ENCODE measurements at places on chromosomes 1 and 21.

GRCh38 chr1:6262555-6263420 lies 1.9 kb upstream of the GPR153 start:
- no peak for DNase-seq

DNA sequence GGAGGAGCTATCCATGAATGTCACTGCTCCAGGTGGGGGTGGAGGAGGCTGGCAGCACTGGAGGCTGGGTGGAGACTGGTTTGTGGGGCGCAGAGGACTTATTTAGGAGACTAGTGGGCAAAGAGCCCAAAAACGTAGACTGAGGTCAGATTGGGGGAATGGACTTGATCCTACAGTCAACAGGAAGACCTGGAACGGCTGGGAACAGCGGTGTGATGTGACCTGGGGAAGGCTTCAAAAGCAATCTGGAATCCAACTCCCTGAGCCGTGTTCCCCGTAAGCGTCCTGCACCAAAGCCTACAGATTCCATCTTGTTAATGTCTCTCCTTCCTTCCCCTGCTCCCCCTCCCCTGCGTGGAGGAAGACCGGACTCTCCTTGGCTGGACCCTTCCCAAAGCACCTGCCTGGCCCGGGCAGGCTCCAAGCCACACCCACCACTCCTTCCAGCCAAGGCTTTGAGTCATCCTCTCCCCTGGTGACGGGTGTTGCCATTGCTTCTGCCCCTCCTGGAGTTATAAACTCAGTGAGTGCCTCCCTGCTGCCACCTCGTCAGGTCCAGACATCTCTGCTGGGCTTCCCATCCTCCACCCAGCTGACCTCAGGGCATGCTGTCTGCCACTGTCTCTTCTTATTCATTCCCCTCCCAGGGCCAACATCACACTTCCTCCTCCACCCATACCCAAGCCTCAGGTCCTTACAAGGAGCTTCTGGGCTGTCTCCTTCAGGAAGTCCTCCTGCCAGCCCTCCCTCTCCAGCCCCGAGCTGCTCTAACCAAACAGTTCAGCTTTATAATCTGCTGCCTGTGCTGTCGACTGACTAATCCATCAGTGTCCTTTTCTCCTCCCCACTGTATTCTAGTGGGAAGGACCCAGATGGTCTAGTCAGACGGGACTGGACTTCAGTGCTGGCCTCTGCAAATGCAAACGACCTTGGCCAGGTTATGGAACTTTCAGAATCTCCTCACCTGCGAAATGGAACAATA lies 1.6 kb upstream of the CLSTN1 start:
- DNase-seq = peak; percentile 98

- no peak for DNase-seq
These were observed 75.0 kb upstream of the DUSP10 start for GRCh38 chr1:221816899-221817298.

GRCh38 chr21:39125752-39126485 lies 57.3 kb downstream of the PSMG1 start:
- peak; percentile 76 for DNase-seq

- no peak for DNase-seq
These were observed 17.0 kb upstream of the SUCO start for GRCh38 chr1:172515927-172516326.

- DNase-seq = no peak
These were observed 242.3 kb downstream of the KCNJ6 start for GRCh38 chr21:37673801-37674575.

GRCh38 chr21:37251294-37251634 lies 15.9 kb downstream of the VPS26C start:
- no peak for DNase-seq

GRCh38 chr1:155759966-155760630 lies 71.2 kb downstream of the DAP3 start:
- DNase-seq = no peak

DNA sequence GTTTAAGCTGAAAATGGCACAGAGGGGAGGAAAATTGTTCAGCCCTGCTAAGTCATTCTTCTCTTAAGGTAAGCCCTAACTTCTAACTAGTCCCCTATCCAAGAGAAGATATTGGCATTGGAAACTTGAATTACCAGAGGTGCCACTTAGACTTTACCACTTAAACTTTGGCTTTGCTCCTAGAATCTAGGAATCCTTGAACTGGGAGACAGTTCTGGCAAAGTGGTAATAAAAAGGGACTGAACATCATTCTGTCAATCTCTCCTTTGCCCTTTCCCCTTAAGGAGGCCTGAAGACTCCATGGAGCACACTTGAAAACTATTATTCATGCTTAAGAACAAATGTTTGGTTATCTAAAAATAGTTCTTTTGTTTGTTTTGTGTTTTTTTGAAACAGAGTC lies 8.4 kb downstream of the ATP1A4 start:
- DNase-seq = no peak

GRCh38 chr1:11045428-11046269 lies 1.4 kb downstream of the MASP2 start:
- peak; percentile 71 for DNase-seq

DNA sequence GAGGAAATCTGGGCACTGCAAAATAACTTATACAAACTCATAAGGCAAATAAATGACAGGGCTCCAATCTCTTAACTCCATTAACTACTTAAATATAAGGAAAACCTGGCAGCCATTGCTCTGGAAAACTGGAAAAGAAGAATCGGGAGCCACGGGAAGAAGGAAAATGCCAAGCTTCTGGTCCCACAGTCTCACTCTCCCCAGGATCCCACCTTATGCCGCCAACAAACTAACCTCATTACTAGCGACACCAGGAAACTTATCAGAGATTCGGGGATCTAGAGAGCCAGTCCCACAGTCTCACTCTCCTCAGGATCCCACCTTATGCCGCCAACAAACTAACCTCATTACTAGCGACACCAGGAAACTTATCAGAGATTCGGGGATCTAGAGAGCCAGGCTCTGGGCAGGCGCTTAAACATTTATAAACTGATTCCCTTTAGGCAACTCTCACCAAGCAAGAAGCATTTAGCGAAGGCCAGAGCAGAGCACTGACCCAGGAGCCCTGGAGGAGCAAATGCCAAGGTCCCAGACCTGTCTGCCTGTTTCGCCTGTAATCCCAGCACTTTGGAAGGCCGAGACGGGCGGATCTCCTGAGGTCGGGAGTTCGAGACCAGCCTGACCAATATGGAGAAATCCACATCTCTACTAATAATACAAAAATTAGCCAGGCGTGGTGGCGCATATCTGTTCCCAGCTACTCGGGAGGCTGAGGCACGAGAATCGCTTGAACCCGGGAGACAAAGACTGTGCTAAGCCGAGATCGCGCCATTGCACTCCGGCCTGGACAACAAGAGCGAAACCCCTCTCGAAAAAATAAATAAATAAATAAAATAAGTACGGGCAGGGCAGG lies 720 bp downstream of the PSMB2 start:
- no peak for DNase-seq
